Stimulated activated CD4-positive, alpha-beta T cell treated with anti-CD3 and anti-CD28 coated beads, Interleukin-12 subunit alpha, Interleukin-12 subunit beta, amount 100 ng/mL, for 24 hours (primary cell): ENCODE measurements at places on chromosomes 1 and 21.
A peak's percentile ranks its signal among the peaks of the same experiment; 100 is the strongest.

- no peak for DNase-seq
These were observed 63.3 kb downstream of the FYB2 start for GRCh38 chr1:56755911-56756310.

GRCh38 chr1:230502996-230503395 lies 76.9 kb upstream of the PGBD5 start:
- no peak for DNase-seq

- no peak for DNase-seq
These were observed 178.0 kb upstream of the IVNS1ABP start for GRCh38 chr1:185495007-185495406.

GRCh38 chr1:245939756-245940345 lies 567.2 kb downstream of the SMYD3 start:
- DNase-seq: no peak

- DNase-seq: no peak
These were observed 34.3 kb downstream of the ECE1 start for GRCh38 chr1:21255943-21256320.

DNA sequence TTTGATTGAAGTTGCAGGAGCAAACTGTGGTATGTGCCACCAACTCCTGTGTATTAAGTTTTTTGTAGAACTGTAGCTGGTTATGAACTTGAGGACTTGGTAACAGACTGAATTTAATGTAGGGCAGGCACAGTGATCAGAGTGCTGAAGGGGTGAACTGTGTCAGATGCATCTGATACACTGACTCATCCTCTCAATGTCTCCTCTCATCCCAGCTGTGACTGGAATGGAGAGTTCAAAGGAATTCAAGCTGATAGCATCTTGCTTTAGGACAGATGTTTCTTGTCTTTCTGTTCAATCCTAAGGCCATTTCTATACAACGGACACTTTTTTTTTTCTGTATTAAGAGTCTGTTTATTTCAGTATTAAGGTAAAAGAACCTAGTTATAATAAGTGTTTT lies 25.0 kb upstream of the GBP1 start:
- DNase-seq: no peak

DNA sequence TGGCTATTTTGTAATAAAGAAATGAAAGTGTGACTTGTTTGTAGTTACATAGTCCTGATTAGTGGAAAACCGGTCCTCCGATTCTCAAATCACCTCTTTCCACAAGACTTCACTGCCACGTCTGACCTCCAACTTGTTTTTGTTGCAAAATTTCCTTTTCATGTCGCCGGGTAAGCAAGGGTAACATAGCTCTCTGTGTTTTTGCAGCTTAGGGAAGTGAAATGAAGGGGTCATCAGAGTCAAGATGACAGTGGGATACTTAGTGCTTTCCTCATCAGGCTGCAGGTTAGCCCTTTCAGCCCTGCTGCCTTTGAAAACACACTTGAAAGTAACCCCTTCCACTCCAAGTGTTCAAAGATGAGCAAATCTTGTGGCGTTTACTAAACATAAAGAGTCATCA lies 217.9 kb downstream of the USP25 start:
- DNase-seq: no peak

GRCh38 chr21:20998886-20999285 lies 677 bp downstream of the NCAM2 start:
- no peak for DNase-seq

GRCh38 chr1:2255420-2256369 lies 27.6 kb downstream of the SKI start:
- peak; percentile 47 for DNase-seq

DNA sequence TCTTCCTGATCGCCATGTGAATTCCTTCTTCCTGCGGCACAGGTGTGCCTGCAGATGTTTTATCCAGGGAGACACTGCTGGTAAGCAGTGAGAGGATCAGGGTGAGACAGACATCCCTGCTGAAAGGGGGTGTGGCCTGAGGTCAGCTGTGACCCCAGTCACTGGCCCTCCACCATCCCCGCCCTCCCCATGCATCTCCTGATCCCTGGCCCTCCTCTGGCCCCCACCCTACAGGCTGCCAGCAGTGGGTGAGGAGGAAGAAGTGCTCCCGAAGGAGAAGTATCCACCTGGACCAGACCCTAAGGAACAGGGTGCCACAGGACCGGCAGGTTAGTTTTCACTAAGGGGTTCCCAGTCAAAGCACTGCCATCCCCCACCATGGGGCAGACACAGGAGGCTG lies 85.3 kb downstream of the GLIS1 start:
- no peak for DNase-seq

DNA sequence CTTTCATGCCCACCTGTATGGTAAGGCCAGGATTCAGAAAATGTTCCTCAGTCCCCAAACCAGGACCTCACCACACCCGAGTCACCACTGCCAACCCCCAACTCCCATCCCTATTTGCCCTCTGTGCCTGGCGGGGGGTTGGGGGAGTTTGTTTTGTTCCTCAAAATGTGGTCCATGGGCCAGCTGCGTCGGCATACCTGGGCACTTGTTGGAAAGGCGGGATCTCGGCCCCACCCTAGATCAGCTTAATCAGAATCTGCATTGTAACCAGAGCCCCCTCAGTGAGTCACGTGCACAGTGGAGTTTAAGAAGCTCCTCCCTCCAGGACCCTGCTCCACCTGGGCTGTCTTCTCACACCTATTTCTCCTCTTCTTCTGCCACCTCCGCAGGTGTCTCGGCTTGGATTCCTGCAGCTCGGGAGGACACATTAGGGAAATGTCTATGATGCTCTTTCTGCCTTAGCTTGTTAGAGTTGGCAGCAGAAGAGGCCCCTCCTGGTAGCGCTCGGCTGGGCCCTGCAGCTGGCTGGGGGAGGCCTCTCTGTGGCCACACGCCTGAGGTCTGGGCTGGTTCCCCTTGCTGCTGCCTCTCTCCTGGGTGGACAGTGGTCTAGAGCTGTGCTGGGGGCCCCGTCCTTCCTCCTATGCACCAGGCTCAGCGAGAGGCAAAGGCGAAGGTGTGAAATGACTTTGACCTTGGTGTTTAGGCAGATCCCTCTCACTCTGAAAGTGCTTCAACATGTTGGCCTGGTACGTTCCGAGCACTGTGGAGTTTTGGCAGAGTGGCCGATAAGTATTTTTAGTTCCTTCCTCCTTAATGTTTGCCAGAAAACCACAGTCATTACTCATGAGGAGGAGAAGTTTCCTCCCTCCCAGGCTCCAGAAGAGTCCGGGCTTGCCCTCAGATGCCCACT lies 41.8 kb upstream of the CAMTA1 start:
- no peak for DNase-seq

DNA sequence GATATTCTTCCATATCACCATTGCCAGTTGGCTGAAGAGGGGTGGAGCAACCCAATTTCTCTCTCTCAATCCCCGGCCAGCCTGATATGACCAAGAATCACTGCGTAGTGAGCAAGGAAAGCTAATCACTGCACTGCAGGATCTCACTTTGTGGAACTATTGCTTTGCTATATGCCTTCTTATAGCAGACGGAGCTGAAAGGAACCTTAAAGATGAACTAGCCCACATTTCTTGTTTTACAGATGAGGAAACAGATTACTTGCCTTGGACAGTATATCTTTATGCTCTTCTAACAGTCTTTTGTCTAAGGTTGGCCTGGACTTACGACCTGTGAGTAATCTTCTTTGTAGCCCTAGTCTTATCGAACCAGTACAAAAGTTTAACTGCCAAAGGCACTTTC lies 7.6 kb downstream of the APOBEC4 start:
- no peak for DNase-seq

- no peak for DNase-seq
These were observed 253.2 kb downstream of the CRB1 start for GRCh38 chr1:197521118-197521739.

- no peak for DNase-seq
These were observed 20.9 kb downstream of the PTPRU start for GRCh38 chr1:29256979-29257804.

DNA sequence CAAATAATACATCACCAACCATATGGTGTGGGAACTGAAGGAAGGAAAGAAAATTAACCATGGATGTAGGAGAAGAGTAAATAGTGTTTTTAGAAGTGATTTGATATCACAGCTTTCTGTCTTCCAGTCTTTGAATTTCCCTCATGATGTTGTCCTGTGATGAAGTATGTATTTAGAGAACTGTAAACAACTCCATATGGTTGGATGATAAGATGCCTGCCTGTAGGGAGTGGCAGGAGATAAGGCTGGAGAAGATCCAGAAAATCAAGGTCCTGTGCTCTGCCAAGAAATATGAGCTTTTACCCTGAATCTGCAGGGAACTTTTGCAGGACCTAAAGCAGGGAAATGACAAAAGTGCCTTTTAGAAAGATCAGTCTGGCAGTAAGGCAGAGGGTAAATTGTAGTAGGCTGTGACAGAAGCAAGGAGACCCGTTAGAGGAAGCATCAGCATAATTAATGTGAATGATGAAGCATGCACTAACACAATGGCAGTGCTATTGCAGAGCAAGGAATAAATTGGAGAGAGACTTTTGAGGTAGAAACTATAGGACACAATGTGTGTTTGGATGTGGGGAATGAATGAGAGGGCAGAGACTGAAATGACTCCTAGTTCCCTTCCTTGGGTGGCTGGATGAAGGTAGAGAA lies 21.9 kb downstream of the CEPT1 start:
- no peak for DNase-seq

DNA sequence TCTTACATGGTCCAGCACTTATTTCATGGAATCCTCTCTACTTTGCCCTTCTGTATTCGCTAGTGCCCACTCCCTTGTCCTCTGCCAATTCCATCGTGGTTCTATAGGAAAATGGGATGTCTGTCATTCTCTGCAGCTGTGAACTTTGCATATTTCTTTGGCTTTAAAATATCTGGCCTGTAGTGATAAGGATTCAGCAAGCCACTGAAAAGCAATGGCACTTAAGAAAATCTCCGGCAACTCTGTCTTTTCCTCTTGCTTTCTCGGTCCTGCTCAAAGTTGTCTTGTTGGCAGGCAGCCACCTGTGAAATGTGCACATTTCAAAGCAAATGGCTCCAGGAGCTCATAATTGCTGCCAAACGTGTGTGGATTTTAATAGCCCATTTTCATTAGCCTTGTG lies 91.8 kb downstream of the CHD1L start:
- no peak for DNase-seq

DNA sequence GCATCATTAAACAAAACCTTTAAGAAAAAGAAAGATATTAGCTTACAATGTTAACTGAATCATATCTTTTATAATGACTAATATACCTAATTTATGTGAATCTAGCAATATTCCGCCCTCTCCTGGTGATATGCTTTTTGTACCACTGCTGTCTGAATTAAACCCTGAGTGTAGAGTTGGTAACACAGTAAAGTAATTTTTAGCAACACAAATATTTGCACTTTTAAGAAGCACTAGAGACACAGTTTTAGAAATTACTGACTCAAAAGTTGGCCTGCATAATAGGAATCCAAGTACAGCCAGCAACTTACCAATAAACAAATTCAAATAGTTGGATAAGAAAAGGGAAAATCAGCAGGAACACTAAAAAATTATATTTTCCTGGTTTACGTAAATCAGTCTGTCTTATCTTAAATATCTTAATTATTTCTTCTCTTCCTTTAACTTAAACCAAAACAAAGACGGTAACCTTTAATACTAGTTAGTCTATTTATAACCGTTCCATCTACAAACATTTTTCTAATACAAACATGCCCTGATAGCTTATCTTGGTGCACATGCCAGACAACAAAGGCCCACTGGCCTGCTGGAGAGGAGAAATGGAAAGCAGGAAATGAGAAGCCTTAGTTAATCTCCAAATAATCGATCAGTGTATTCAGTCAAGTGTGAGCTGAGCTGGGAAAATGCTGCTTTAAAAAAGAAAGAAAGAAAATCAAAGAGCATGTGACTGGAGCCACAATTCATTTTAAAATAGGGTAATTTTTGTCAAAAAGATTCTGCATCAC lies 246.0 kb downstream of the RERE start:
- DNase-seq: no peak

GRCh38 chr1:205783904-205784303 lies 8.6 kb upstream of the RAB29 start:
- no peak for DNase-seq

- no peak for DNase-seq
These were observed 2.5 kb downstream of the OLIG2 start for GRCh38 chr21:33028287-33028670.

- no peak for DNase-seq
These were observed 1.7 kb downstream of the TOR3A start for GRCh38 chr1:179083533-179083932.

DNA sequence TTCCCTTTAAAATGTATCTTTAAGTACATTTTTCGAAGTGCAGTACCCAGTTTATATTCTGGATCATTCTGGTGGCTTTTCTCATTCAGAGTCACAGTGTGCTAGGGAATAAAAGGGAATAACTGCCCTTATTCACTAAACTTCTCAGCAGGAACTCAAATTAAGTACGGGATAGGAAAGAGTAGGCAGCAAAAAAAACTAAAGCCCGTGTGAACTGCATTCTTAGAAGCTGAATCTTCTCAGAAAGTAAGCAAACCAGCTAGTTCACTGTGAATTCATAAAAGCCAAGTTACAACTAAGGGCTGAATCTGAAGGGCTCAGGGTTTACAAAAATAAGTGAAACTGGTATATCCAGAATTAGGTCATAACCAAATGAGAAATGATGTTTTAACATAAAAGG lies 22.0 kb downstream of the PRPF38A start:
- no peak for DNase-seq

- DNase-seq: no peak
These were observed 56.9 kb downstream of the ODF2L start for GRCh38 chr1:86339014-86339812.

GRCh38 chr1:3921765-3922164 lies 21.7 kb upstream of the C1orf174 start:
- no peak for DNase-seq

- DNase-seq: no peak
These were observed 4.5 kb downstream of the TTC24 start for GRCh38 chr1:156583821-156584622.

GRCh38 chr1:193763266-193763665 lies 576.9 kb upstream of the B3GALT2 start:
- DNase-seq: no peak

DNA sequence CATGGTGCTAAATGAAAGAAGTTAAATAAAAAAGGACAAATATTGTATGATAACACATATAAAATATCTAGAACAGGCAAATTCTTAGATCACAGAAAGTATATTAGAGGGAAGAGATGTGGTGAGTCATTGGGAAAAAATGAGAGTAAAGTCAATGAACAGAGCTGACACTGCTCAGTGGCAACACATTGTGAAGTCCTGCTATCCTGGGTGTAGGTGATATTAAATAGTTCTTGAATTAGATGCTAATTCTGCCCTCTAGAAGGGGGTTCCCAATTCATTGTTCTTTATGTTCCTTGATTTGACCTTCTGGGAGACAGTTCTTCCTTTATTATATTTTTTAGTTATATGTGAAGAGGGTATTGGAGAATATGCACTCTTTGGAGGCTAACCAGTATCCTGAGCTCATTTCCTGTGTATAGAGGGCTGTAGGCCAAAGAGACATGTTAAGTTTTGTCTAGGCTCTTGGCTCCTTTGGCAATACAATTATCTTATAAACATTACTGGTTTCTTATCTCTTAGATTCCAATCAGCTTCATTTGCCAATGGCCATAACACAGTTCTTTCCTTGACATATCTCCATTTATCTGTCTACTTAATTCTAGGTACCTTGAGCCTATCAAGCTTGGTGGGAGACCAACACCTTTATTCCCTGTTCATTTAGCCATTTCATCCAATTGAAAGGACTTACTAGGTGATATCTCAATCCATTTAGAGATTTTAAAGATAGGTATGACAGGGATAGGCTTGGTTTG lies 6.6 kb upstream of the SLC35A3 start:
- DNase-seq: no peak

- DNase-seq: no peak
These were observed 94.5 kb downstream of the PLPPR4 start for GRCh38 chr1:99358770-99359169.

- no peak for DNase-seq
These were observed 139.1 kb downstream of the TNR start for GRCh38 chr1:175604039-175604941.

GRCh38 chr1:153292185-153292584 lies 20.6 kb downstream of the PGLYRP3 start:
- DNase-seq: no peak
